Right forelimb (tissue), 1 donor: ENCODE measurements at places on chromosomes 5 and 9.
A peak's percentile ranks its signal among the peaks of the same experiment; 100 is the strongest.

GRCh38 chr9:105076729-105077128 lies 148.8 kb upstream of the ABCA1 start:
- DNase-seq, result no peak

GRCh38 chr5:136984772-136985446 lies 514.2 kb downstream of the SPOCK1 start:
- no peak for DNase-seq

DNA sequence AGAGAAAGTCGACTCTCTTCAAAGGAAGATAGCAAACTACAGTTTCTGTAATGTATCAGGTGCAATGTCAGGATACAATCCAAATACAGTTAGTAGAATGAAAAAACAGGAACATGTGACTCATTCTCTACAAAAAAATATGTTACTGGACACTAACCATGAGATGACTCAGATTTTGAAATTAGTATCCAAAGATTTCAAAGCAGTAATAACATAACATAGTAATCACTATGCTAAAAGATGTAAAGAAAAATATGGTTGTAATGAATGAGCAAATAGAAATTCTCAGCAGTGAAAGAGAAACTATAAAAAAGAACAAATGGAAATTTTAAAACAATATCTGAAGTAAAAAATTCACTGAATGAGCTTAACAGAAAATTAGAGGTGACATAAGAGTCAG lies 42.3 kb downstream of the SHOC1 start:
- DNase-seq, result no peak

- DNase-seq, result no peak
Measured at GRCh38 chr5:152306386-152306785, 98.7 kb downstream of the NMUR2 start.

DNA sequence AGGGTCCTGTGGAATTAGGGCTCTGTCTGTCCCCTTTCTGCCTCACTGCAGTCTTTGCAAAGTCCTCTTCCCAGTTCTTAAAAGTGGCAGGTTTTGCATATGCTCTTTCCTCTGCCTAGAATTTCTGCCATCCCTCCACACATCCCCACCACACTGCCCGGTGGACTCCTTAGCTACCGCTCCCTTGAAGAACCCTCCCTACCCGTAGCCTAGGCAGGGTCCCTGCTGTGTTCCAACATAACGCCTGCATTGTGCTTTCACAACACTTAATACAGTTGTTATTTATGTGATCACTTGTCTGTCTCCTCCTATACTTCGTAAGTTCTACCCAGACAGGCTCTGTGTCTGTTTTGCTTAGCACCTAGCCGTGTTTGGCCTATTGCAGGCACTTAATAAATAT lies 142.5 kb upstream of the DMRT1 start:
- DNase-seq, result no peak

DNA sequence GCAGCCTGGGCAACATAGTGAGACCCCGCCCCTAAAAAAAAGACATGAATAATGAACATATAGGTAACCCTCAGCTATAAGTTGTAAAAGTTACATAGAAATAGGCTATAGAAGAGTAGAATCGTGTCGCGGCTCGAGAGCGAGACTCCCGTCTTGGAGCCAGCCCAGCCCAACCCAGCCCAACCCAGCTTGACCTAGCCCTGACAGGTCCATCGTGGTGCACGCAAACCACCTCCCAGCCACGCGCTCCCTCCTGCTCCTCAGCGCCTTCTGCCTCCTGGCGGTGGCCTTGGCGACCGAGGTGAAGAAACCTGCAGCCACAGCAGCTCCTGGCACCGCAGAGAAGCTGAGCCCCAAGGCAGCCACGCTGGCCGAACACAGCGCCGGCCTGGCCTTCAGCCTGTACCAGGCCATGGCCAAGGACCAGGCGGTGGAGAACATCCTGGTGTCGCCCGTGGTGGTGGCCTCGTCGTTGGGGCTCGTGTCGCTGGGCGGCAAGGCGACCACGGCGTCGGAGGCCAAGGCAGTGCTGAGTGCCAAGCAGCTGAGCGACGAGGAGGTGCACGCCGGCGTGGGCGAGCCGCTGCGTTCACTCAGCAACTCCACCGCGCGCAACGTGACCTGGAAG lies 10.8 kb downstream of the KIF24 start:
- DNase-seq, result no peak

DNA sequence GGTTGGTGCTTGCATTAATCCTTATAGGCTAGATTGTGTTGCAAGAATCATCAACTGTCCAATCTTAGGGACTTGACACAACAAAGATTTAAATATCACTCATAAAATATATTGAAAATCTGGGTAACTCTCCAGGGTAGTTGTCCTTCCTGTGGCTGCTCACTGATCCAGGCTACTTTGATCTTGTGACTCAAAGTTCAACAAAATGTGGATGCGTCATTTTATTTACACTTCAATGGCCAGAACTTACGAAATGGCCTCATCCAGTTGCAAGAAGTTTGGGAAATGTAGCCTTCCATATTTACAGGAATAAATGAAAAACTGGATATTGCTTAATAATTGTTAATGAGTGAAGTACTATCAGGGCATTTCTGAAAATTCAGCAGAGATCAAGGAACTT lies 235.5 kb upstream of the ACTBL2 start:
- no peak for DNase-seq

DNA sequence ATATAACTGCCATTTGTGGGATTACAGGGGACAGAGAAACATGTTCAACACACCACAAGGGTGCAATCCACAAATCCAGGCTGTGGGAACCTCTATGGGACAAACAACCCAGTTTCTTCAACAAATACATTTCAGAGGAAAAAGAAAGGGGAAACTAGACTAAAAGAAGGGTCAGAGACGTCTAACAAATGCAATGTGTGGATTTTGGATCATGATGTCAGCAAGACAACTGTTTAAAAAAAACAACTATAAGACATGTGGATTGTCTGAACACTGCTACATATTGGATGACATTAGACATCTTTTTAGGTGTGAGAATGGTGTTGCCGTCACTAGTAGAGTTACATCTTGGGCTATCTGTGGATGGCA lies 3.9 kb upstream of the RALGDS start:
- DNase-seq, result no peak

DNA sequence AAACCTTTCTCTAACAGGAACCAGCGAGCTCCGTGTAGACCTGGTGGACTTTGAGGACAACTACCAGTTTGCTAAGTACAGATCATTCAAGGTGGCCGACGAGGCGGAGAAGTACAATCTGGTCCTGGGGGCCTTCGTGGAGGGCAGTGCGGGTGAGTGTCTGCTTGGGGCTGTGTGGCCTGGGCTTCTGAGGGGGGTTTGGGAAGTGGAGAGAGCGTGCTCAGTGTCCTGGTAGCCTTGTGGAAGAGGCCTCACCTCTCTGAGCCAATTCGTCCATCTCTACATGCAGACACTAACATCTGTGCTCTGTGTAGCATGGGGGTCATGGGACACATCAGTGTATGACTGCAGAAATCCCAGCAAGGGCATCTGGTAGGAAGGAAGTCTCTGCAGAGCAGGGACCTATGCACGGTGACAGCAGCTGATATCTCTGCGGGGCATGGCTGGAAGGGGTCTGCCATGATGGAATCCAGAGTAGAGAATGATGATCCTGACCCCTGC lies 5.9 kb downstream of the FCN2 start:
- peak; percentile 25 for DNase-seq

DNA sequence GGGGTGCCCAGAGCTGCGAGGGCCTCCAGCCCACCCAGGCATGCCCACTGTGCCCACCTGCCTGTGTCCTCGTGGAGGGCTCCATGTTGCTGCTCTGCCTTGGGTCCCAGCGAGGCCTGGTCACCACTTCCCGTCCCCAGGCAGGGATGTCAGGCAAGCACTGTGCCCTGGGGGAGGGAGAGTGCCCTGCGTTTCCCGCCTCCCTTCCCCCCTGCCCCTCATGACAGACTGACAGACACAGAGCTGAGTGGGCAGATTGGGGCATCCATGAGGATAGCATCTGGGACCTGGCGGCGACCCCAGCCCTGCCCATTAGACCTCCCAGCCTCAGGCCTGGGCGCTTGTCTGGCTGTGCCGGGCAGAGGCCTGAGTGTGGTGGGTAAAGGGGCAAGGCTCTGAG lies 56.9 kb downstream of the KCNT1 start:
- no peak for DNase-seq

DNA sequence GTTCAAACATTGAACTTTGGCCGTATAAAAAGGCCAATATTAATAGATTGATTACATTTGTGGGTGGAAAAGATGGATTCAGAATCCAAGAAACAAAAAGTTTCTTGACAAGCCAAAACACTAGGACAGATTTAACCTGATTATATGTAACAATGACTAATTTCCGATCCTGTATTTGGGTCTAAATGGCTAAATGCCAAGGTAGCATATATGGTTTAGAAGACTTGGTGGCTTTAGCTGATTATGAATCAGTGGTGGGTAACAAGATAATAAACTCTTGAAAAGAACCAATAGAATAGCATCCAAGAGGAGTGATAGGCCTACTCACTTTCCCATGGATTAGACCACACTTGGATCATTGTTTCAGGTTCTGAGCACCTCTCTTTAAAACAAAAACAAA lies 21.8 kb upstream of the ANP32B start:
- DNase-seq, result no peak

DNA sequence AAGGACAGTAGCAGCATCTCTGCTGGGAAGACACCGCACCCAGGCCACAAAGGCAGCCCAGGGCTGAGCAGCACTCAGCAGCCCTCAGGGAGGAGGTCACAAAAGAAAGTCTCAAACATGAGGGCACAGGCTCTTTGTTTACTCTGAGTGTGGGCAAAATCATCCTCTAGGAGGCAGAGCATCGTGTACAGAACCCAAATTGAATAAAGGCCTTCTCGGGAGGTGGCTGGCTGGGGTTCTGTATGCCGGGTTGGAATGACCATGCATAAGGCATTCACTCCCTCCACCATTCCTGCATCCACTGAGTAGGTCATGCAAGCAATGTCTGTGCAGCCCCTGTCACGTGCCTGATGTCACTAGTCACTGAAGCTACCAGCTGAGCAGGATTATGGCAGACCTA lies 412.8 kb downstream of the SPOCK1 start:
- DNase-seq, result no peak

GRCh38 chr9:88997646-88998045 lies 6.4 kb downstream of the S1PR3 start:
- peak; percentile 45 for DNase-seq

- peak; percentile 86 for DNase-seq
Measured at GRCh38 chr9:121651295-121652020, at the start of gene DAB2IP. Gene DAB2IP (plus strand): TSS chr9:121651634. CDS start chr9:121651776, 142 bp downstream.

GRCh38 chr9:127380479-127380878 lies 16.5 kb upstream of the SLC2A8 start:
- DNase-seq, result no peak

DNA sequence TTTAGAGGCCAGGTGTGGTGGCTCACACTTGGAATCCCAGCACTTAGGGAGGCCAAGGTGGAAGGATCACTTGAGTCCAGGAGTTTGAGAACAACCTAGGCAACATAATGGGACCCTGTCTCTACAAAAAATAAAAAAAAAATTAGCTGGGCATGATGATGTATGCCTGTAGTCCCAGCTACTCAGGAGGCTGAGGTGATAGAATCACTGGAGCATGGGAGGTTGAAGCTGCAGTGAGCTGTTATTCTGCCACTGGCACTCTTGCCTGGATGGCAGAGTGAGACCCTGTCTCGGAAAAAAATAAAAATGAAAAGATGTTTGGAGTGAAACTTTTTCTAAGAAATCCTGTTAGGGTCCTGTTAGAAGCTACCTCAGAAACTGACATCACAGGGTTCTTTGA lies 24.2 kb downstream of the OCLN start:
- DNase-seq, result no peak

DNA sequence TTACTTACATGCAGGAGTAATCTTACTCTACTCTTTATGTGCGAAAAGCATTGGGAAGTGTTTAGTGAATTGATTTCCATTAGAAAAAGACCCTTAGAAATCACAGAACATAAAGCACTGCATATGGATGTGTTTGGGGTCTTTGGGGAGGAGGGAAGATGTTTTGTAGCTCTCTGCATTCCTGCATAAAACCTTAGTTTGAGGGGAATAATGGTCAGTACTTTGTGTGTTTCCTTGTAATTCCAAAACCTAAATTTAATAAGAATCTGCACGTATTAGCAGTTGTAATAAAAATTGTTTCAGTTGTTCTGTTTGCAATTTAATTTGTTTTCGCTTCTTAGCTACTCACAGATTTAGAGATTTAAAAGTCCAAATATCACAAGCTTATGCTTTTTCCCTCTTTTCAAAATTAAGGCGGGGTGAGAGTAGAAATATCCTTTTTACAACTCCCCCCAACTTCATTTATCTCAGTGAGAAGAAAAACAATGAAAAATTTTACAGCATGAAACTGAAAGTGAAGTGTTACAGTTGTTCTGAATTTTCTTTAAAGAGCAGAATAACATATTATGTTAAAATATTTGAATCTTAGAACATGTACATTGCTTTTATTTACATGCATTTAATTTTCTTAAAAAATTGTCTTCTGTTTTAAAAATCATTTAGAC lies 143.8 kb downstream of the SMARCA2 start:
- no peak for DNase-seq

DNA sequence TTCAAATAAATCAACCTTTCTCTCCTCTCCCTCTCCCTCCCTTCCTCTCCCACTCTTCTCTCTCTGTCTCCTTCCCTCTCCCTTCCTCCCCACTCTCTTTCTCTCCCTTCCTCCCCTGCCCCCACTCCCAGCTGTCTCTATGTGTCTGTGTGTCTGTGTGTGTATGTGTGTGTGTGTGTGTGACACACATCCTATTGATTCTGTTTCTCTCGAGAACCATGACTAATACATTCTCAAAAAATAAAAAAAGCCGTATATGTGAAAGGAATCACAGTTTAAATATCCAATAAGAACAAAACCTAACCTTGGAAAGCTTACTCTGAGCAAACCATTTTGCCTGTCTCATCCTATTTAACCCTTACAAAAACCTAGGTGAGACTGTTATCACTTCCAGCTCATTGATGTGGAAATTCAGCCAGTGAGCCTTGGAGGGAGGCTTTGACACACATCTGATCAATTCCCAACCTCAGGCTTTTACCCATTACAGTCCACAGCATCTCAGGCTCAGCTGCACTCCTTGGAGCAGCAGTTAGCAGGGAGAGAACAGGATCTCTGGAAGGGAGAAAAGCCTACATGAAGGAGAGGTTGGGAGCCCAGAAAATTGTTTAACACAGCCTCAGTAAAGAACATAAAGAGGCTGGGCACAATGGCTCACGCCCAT lies 8.3 kb downstream of the HSD17B3 start:
- no peak for DNase-seq

DNA sequence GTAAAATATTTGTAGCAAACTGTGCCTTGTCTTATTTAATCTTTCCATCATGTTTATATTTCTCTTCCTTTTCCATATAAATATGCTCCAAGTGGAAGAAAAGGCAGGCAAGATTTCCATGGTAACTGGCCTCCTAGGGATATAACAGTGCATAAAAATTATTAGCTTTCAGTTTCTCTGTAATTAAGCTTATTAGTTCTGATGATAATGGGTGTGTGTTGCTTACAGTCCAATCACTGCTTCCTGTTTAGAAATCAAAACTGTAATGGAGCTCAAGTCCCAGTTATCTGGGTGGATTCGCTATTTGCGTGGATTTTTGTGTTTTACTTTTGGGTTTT lies 213.0 kb downstream of the PJA2 start:
- DNase-seq, result no peak
